Thymus (tissue), 14 donors: ENCODE measurements at places on chromosomes 3 and 15. TPM values are rescaled to one million over a fixed set of nuclear protein-coding genes. Genes with fewer than 3 reads are reported as not detected.

The ALS2CL gene
- polyA plus RNA-seq, result 22.4 TPM

- no peak for DNase-seq
These were observed 448.9 kb upstream of the KCNMB2 start for GRCh38 chr3:178087376-178087775.

DNA sequence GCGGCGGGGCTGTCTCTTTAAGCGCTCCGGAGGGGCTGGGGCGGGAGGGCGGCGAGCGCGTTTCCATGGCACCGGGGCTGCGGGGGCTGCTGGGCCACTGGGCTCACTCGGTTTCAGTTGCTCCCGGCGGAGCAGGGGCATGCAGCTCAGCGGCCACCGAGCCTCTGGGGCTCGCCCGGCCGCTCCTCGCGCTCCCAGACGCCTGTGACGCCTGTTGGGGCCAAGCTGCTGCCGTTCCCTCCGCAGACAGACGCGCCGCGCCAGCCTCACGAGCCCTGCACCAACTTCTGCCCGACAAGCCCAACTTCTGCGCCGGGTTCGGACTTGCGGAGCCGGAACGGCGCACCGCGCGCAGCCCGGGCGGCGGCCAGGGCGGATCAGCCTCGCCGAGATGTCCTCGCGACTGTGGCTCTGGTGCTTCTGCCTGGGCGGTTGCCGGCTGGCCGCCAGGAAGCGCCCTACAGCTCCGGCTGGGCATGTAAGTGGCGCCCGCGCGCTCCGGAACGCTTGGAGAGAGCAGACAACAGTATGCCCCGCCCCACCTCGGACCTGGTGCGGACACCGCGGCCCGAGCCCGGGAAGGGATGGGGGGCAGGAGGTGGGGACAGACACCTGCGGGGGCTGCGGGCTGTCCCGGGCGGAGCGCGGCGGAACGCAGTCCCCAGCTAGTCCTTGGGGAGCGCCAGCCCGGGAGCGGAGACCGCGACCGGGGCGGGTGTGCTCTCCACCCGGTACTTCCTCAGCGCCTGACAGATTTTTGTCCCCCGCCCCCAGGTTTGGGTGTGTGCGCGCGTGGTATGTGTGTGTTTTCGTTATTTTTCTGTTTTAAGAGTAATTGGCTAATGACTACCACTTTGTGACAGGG lies 154.1 kb upstream of the GOLIM4 start:
- peak; percentile 67 for DNase-seq

GRCh38 chr3:72339670-72340030 lies 508.6 kb downstream of the SHQ1 start:
- DNase-seq, result no peak

- no peak for DNase-seq
These were observed 51.3 kb downstream of the GPD1L start for GRCh38 chr3:32157600-32158264.

- DNase-seq, result no peak
These were observed 880 bp upstream of the CHRNA7 start for GRCh38 chr15:32029409-32029861.

GRCh38 chr3:162103808-162104207 lies 607.2 kb downstream of the OTOL1 start:
- DNase-seq, result no peak

GRCh38 chr15:99616129-99616528 lies 50.3 kb downstream of the MEF2A start:
- no peak for DNase-seq

DNA sequence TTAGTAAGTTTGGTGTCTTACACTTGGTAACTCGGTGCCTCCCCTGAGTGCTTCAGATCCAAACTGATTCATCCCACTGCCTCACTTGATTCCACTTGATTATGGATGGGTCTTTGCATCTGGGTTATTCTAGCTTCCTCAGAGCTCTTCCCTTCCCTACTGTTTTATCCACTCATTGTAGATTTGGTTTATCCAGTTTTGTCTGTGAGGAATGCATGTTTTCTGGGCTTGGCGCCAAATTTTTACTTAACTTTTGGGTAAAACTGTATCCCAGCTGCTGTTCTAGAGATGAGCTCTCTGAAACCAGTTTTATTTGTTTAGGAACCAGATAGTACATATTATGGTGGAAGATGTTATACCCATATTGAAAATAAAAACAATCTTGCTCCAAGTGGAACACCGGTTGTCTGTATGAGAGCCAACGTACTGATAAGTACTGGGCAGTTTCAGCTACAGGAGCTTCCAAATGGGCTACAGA lies 20.9 kb downstream of the RAD54L2 start:
- DNase-seq, result no peak

DNA sequence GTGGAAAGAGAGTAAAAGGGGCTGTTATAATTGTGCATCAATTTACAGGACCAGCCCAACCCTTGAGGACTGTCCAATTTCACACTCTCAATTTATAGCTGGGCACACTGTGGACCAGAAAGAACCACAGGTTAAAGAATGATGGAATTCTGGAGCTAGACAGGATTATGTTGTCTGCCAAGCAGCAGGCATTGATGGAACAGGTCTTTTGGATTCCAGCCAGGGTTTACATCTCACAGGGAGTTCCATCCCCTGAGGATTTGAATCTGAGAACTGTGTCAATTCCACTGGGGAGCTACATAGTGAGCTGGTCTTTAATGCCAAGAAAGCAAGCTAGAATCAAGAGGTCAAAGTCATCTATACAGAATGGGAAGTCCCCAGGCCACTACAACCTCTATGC lies 389.5 kb upstream of the WNT5A start:
- DNase-seq, result no peak

DNA sequence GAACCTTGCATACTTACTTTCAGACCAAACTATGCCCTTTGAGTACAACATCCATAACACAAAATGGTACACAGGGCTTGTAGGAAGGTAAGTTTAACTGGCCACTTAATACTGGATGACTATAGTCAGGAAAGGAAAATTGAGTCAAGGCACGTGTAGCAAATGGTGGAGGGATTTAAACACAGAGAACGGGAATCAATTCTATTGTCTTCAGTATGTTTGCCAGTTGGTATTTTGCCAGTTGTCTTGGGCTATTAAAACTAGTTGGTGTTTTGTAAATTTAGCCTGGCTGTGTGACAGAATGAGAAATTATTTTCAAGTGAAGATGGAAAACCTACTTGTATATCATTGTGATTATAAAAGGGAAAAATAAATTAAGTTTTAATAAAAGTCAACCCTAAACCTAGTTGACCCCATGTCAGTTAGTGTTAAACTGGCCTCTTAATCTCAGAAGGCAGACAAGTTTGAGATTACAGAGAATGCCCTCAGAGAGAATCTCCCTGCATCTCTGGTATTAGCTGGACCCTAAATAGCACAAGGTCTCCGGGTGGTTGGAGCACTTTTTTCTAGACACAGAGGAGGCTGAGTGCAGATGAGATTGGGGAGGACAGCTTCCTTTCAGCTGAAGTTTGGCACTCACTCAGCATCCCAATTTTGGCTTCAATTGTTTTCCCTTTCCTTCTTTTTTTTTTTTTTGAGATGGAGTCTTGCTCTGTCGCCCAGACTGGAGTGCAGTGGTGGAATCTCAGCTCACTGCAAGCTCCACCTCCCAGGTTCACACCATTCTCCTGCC lies 91.2 kb downstream of the MB21D2 start:
- DNase-seq, result no peak

DNA sequence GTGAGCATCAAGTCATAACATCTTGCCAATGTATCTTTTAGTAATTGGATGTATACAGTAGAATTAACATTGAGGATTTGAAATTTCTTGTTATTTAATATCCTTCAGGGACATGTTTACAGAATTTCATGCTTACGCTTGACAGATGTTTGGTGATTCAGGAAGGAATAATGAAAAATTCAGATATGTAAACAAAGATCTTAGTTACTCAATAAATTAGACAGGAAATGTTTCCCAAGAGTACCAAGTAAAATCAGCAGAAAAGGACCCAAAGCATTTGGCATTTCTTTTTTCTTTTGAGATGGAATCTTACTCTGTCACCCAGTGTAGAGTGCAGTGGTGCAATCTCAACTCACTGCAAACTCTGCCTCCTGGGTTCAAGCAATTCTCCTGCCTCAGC lies 4.7 kb upstream of the COL6A5 start:
- no peak for DNase-seq

- DNase-seq, result no peak
These were observed 68.1 kb downstream of the SENP2 start for GRCh38 chr3:185653949-185654757.
